ENCODE measurements at places on chromosomes 2 and 18.
A peak's percentile ranks its signal among the peaks of the same experiment; 100 is the strongest.

GRCh38 chr2:156955701-156956100, 301.8 kb upstream of the GALNT5 start:
- no peak for DNase-seq

DNA sequence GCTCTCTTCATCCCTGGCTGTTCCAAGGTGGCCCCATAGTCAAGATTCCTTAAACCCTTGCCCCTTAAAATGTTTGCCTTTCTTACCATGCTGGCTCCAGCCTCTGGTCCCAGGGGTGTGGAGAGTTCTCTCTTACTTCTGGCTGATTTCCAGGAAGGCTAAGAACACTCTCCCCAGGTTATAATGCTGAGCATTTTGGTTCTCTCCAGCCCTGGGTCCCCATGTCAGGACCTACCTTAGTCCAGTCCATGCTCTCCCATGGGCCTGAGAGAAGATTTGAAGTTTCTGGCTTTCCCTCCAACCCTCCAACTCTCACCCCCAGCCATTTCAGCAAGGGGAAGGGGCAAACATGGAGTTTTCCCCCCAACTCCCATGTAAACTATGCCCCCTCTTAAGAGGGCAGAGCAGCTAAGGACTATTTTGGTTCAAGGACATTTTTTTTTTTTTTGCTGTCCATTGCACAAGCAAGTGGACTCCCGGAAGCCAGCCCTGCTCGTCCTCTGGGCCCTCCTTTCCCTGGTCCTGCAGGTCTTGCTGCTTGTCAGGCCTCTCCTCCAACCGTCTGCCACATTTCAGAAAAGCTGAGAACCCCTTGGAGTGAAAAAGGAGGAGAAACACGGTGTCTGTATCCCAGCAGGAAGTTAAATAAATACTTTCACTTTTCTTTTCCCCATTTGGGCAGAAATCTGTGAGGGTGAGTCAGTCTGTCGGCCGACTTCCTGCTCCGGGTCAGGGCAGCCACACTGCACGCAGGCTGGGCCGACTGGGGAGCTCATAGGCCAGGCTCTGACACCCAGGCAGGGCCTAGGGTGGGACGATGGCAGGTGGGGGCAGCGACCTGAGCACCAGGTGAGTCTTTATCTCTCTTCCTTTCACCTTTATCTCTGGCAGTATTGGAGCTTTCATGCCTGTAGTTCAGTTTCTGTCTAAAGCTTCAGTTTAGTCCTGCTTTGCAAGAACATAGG, at the start of gene SP140L:
Gene SP140L, plus strand, starts transcription at position 741 of the 965 bp plus-strand sequence. Its CDS starts 77 bp downstream, at position 818.
- peak; percentile 85 for DNase-seq

GRCh38 chr2:181105562-181105961, 125.2 kb downstream of the UBE2E3 start:
- DNase-seq, result no peak

DNA sequence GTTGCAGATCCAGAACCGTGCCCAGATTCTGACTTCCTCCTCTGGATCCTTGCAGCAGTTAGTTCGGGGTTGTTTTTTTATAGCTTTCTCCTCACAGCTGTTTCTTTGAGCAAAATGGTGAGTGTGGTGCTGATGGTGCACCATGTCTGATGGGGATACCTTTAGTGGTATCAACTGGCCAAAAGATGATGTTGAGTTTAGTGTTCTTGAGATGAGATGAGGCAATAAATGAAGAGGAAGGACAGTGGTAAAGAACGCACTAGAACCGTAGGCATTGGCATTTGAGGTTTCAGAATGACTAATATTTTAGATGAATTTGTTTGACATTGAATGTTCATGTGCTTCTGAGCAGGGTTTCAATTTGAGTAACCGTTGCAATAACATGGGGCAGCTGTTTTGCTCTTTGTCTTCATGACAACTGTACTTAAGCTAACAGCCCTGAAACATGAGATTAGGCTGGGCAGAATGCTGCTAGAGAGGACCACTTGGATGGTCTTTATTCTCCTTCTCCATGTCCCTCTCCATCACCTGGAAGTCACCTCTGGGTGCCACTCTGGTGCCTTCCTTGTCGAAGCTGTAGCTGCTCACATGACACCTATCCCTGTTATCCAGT, 3.9 kb downstream of the CTLA4 start:
- peak; percentile 76 for DNase-seq

DNA sequence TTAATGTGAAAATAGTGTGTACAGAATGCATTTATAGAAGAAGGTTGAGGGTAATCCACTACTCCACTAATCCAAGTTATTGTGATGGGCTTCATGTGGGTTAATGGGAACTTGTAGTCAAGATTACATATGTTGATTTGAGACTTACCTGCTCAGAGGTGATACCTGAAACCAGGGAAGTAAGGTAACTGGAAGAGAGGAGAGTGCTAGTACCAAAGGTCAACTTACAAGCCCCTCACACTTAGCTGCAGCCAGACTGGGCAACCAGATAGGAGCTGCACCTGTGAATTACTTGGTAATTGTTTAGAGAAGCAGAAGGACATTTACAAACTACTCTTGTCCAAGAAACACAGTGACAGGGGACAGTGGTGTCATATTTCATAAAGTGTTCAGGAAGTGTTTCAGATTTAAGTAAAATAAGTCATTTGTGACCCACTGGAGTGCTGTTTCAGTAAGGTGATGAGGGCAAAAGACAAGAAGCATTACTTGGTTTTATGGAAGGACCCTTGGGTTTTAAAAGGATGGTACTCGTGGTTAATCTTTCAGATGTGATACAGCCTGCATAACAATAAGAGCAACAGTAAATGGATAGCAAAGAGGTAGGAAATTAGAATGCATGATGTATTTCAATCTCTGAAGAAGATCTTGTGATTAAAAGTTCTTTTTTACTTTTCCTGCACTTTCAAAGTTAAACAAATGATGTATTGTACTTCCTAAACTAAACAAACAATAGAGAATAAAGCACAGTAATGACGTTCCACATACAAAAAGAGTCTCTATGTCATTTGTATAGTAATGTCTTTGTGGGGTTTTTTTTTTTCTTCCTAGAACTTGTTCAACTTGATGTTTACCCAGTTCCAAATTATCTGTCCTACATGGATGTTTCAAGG, 189.3 kb downstream of the PHLPP1 start:
- DNase-seq, result no peak

DNA sequence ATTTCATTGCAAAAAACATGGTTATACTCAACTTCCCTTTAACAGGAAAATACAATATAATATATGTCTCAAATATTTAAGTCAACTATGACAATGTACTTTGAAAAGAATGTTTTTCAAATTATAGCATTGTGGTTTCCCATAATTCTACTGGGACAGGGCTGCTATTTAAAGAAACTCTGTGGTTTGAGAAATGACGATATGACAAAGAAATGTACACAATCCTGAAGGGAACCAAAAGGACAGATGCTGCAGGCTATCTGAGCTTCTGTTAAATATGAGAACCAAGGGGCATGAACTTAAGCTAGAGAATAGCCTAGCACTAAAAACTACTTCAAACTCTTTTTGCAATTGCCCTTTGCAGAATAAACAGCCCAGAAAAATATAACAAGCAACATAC, 415.9 kb downstream of the GRB14 start:
- no peak for DNase-seq

DNA sequence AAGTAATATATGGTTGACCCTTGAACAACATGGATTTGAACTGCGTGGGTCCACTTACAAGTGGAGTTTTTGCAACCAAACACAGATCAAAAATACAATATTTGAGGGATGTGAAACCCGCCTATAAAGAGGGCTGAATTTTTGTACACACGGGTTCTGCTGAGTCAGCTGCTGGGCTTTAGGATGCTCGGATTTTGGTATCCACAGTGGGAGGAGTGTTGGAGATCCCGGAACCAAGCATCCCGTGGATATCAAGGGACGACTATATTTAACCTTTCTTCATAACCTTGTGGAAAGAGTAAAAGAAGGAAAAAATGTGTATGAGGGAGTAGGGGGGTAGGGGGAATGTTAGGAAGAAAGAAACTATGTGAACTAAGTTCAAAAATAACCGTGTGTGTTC, 10.0 kb upstream of the INPP1 start:
- DNase-seq, result no peak

DNA sequence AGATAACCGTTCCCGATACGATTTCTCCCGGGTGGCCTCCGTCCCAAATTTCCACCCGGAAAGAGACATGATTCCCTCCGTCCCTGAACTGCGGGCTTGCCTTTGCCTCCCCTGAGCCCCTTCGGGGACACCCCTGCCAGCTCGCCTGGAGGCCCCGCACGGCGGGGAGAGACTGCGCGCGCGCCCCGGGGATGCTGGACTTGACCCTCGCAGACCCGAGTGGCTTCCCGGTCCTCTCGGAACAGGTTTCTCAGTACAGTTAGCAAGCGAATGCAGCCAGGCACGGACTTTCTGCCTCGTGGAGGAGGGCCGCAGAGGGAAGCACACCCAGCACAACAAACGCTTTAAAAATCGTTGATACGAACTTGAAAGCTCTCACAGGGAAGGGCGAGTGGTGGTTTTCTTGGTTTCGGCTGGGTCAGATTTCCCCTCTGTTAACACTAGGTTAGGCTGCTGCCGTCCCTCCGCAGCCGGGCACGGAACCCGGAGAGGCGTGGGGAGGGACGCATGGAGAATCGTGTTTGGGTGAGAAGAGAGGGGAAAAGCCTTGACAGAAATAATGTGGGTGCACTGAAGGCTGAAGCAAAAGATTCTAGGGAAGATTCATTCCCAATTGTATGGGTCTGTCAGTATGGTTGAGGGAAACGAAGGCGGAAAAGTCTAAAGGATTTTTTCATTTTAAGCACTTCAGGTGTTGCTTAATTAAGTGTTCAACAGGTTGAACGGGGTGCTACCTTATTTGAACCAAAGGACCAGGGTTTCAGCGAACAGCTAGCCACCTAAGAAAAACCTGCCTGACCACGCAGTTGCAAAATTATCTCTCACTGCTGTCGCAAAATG, 916 bp downstream of the TNFRSF11A start:
- DNase-seq, result no peak

DNA sequence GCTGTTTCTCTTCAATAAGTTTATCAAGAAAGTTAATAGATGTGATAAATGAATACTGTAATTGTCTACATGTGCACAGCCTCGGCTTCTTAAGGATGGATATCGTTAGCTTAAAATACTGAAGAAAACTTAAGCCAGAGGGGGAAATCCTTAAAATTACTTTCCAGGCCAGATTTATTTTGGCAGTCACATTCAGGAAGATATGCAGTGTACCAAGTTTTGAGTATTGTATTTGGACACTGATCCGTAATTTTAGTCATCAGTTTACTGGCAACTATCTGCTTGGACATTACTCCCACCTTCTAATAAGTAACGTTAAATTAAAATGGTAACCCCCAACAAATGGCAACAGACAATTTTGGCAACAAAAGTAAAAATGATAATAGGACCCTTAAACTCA, 770.0 kb upstream of the ZEB2 start:
- DNase-seq, result no peak

GRCh38 chr2:239259603-239260298, 141.1 kb downstream of the HDAC4 start:
- peak; percentile 28 for DNase-seq

Data from CD4-positive, alpha-beta T cell treated with Interleukin-4 for 4 hours (primary cell).